Stimulated activated CD4-positive, alpha-beta T cell treated with anti-CD3 and anti-CD28 coated beads, Interleukin-1b, Interleukin-23, amount 100 ng/mL, for 48 hours (primary cell): ENCODE measurements at places on chromosomes 6 and 20.

GRCh38 chr6:35203152-35203670 lies 10.5 kb upstream of the SCUBE3 start:
- no peak for DNase-seq

DNA sequence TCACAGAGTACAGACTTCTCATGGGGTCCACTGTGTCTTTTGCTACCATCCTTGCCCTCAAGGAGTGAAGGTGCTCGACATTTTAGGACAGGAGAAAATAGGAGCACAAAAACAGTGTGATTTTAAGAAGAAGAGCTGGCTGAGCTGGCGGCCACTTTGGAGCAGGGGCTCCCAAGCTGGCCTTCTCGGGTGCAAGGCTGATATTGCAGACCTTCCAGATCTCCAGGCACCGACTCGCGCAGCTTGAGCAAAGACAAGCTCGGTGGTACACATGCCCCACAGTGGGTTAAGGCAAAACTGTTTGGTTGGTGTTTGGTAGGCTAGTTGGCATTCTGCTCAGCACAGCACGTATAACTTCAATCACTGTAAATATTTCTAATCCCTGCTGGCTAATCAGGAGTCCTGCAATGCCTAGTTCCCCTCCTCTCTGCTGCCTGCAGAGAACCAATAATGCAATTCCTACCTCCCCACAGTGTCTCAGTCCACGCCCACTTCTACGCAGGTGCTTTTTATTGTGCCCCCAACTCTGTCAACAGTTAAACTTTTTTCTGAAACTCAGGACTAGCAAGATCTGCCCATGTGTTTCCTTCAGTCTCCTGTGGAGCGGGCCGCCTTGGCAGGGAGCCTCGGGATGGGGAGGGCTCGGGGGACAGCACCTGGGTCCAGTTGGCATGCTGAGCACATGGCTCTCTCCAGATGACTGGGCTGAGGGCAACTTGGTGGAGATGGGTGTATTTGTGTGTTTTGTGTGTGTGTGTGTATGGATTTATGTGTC lies 12.7 kb upstream of the SMOC2 start:
- DNase-seq, result no peak

GRCh38 chr6:144334150-144334708 lies 49.1 kb downstream of the UTRN start:
- peak; percentile 68 for DNase-seq

DNA sequence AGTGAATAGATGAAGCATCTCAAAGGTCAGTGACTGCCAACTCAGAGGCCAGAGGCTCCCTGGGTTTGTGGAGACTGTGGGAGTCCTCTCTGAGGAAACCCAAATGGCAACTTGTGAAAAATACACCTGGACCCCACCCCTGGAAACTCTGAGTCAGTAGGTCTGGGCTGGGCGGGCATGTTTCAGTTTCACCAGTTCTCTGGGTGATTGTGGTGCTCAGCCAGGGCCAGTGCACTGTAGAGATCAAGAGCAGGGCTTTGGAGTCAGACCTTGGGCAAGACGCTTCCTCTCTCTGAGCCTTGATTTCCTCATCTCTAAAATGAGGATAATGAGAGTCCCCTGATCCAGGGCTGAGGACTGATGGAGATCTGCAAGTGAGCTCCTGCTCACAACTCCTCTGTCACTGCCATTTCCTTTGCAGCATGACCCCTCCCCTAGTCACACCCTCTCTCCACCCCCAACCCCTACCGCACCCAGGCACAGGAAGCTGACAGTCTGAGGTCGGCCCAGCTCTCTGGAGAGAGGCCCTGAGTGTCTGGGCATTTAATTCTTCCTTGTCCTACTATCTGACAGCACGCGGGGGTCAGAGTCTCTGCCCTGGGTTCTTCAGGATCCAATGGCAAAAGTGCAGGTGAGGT lies 5.1 kb downstream of the DEF6 start:
- DNase-seq, result peak; percentile 91

DNA sequence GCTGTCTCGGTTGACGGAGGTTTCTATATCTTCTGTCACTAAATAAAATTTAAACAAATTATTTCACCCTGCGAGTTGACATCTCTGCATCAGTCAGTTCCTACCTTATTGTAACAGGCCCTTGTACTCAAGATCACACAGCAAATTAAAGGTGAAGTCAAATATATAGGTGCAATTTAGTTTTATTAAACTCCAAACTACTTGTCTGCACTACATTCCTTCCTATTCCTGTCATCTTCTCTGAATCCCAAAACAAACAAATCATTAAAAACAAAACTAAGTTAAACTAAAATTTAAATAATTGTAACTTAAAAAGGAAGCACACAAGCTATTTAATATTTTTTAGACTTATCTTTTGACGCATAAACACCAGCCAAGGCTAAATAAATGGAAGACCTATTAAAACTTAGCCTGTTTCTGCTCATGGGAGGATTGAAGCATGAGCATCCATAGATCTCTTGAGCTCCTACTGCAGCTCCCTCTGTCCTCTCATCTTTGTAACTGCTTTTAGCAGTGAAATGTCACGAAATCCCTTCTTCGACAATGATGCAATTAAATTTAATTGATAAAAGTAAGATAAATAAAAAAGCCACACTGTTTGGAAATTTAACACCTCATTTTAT lies 1152.3 kb upstream of the GJE1 start:
- DNase-seq, result no peak

DNA sequence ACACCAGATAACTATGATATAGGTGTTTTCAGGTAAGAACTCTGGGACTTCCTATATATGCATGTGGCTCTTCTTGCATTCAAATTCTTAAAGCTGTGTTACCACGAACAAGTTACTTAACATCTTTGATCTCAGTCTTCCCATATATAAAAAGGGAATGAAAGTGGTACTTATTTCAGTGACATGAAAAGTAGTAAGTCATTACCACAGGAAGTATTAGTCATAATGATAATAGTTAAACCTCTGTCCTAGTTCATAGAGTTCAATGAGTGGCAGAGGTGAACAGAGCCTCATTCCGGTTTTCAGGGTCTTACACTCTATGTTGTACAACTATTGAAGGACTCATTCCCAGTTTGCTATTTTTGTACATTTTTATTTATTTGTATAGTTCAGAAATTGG lies 237.0 kb downstream of the NKAIN2 start:
- DNase-seq, result no peak

DNA sequence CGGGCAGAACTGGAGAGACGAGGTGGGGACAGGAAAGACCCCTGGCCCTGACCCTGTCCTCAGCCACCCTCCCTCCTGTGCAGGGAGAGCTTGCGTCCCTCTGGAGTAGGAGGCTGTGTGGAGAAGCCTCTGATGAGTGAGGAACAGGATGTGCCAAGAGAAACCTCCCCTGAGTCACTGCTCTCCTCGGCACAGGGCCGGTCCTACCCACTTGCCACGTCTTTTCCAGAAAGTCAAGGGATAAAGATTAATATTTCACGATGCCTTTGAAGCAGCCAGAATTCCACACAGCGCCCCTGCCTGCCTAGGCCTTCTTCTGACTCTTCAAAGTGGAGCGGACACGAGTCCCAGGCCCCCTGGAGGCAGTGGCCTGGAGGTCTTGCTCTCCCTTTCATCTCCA lies 34.9 kb upstream of the THBS2 start:
- no peak for DNase-seq

DNA sequence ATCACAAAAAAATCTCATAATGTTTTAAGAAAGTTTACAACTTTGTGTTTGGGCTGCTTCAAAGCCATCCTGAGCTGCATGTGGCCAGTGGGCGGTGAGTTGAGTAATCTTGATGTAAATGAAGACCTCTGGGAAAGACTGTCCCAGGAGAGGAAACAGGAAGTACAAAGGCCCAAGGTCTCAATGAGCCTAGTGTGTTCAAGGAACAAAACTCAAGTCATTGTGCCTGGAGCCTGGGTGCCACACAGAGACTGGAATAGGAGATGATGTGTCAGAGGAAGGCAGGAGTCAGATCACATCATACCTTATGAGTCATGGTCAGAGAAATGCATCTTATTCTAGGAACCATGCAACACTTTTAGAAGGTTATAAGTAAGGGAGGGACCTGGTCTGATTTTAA lies 51.5 kb downstream of the COL19A1 start:
- DNase-seq, result peak; percentile 40

- DNase-seq, result no peak
These were observed 393.7 kb downstream of the UTRN start for GRCh38 chr6:144678844-144679243.

DNA sequence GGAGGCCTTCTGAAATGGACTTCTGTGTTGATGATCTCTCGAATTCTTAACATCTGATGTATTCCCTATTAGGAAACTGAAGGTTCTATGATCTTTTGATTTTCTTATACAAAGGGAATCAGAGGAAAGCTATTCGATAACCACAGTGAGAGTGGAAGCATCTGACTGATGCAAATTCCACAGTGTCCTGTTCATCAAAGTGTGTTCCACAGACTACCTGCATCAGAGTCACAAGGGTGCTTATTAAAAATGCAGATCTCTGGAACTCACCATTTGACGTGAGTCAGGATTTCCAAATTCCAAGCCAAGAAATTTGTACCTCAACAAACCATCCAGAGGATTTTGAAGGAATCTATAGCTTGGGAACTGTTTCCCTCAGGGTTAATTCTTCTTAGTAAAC lies 4.4 kb upstream of the MEP1A start:
- DNase-seq, result no peak

DNA sequence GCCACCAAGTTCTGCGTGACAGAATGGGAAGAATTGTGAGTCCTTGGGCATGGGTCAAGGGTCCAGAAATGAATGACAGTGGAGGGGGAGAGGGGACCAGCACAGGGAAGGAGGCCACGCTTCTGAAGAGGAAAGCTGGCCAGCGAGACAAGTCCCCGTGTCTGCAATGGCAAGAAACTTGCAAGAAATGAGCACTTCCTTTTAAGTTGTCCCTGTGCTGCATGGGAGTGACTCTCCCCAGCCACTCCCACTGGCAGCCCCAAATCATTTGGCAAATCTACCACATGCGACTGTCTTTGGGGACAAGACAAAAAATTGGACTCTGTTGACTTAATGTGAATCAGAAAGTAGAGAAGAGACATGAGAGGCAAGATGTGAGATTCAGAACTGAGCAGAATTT lies 242.2 kb upstream of the RREB1 start:
- DNase-seq, result no peak

DNA sequence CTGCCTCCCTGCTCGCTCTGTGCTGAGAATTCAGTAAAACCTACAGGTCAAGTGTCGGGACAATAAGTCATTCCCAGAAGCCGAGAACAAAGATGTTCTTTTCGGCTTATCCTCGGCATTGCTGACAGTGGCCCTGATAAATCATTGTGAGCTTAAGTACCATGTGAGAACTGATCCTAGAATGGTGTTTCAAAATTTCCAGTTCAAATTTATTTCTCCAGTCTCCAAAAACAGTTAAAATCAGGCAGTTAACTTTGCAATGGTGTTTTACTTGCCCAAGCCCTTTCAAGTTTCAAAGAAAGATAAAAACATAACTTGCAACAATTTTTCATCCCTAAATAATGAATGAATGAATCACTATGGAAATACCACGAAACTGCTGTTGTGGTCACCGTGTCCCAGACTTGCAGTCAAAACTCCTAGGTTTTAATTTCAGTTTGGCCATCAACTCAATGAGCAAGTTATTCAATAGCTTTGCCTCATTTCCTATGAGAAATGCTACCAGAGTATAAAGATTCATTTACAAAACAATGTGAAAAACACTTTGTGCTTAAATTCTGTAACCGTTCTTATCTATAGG lies 4.3 kb downstream of the ATP5F1E start:
- no peak for DNase-seq

DNA sequence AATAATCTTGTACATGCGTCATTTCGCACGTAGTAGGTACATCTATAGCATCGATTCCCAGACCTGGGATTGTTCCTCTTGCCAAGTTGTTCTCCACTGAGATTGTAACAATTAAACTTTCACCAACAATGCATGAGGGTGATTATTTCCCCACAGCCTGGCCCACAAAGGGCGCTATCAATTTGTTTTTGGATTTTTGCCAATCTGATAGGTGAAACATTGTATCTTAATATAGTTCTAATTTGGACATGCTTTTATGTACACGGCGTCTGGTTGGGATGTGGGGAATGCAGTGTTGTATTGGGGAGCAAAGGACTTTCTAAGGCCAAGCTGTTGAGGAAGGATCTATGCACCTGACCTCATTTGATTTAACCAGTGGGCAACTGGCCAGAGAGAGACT lies 59.5 kb downstream of the VEGFA start:
- no peak for DNase-seq

GRCh38 chr20:53413186-53413631 lies 180.4 kb downstream of the ZNF217 start:
- peak; percentile 52 for DNase-seq

GRCh38 chr6:72748759-72749158 lies 126.9 kb downstream of the KCNQ5 start:
- peak; percentile 10 for DNase-seq

- DNase-seq, result no peak
These were observed 161.7 kb upstream of the LAMP5 start for GRCh38 chr20:9352739-9353138.

DNA sequence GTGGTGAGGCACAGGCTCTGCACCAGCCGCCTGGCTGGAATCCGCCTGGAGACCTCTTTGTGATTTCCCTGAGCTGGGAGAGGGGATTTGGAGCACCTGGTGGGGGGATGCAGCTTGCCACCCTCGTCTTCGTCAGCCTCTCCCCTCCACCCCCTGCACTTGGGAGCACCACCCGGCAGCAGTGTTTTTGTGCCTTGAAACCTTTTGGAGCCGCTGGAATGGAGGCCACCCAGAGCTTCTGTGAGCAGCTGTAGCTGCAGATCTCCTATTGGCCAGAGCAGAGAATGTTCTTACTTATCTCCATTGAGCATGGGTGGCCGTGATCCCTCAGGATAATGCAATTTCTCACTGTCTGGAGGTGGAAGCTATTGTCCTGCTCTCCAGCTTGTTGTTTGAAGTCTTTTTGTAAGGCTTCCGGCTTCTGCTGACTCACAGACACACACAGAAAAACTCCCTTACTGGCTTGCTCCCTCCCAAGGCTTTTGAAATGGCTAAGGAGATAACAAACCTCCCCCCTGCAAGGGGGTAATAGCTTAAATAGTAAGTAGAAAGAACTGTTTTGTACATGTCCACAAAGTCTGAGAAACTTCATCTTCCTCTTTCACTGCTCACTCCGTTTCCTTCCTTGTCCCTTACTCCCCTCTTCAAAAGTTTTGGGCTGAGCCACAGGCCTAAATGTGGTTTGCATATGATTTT lies 271.2 kb downstream of the PRL start:
- no peak for DNase-seq
